ENCODE measurements at places on chromosomes 12 and 14.

- peak; percentile 76 for DNase-seq
Measured at GRCh38 chr14:23177181-23177580, 6.3 kb downstream of the SLC7A8 start.

GRCh38 chr12:77372494-77372893 is 307.1 kb upstream of the E2F7 start:
- no peak for DNase-seq

- DNase-seq: no peak
Measured at GRCh38 chr14:103713304-103714062, 1.8 kb downstream of the XRCC3 start.

GRCh38 chr14:89331398-89331797 is 85.6 kb downstream of the FOXN3 start:
- DNase-seq: peak; percentile 51

GRCh38 chr14:91352053-91352452 is 65.6 kb downstream of the CCDC88C start:
- no peak for DNase-seq

DNA sequence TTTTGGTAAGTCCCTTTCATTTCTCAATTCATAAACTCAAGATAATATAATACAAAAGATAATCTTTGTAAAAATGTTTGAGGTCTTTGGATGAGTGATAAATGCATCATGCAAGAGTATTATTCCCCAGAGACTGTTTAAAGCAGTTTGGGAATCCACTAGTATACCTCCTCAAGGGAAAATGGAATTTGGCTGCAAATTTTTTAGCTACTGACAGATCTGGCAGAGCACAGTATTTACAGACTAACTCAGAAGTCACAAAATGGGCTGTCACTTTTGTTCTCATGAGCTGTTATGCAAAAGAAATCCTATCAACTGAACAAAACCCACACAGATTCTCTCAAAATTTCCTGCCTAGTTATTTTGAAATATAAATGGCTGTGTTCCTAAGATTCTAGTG is 9.9 kb downstream of the SPIC start:
- no peak for DNase-seq

DNA sequence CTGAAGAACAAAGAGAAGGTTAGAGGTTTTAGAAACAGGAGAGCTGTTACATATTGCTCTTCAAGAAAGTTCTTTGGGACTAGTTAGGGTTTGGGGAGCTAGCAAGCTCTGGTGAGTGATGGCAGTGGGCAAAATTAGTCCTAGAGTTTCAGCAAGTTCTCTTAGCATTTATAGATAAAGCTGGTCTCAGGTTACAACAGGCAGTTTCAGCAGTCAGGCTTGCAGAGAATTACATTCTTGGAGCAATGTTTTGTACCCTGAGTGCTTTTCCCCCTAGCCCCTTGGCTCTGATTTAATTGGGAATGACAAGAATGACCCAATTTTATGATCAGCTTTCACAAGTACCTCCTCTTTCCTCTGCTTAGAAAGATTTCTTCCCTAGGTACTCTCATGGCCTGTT is 21.4 kb upstream of the EID3 start:
- no peak for DNase-seq

- DNase-seq: no peak
Measured at GRCh38 chr12:120041386-120042231, 52.6 kb downstream of the BICDL1 start.

DNA sequence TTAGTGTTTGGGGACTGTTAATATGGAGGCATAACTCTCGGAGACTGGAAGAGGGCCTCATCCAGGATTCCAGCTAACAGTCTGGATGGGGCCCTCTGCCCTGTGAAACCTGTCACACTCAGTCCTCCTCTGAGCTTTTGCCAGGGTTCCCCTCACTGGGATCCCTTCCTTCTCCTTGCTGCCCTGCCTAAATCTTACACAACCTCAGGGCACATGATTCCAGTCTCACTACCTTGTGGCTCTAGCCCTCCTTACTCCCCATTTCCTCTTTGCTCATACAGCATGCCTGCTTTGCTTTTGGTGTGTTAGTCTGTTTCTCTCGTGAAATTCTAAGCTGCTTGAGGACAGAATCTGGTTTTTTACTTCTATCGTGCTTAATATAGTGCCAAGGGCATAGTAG is 942 bp upstream of the GSG1 start:
- no peak for DNase-seq

GRCh38 chr12:67410246-67410645 is 141.1 kb downstream of the CAND1 start:
- no peak for DNase-seq

- no peak for DNase-seq
Measured at GRCh38 chr12:74719447-74719846, 181.8 kb downstream of the ATXN7L3B start.

GRCh38 chr14:70988452-70988851 is 81.2 kb downstream of the PCNX1 start:
- DNase-seq: no peak

- DNase-seq: no peak
Measured at GRCh38 chr14:80054020-80054419, 157.3 kb downstream of the DIO2 start.

DNA sequence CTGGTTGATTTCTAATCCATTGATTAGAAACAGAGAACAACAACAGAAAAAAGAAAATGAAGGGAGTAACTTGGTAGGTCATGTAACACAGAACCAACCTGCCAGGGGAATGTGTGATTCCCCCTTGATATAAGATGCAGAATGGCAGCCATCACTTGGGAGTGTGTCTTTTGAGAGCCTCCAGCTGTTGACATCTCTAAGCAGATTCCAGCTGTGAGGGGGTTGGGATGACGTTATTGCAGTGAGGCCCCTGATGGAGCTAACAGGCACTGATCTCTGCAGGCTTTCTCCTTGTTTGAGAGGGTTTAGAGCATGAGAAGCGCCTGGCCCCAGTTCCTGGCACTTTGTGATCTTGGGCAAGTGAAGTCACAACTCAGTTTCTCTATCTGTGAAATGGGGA is 124.9 kb downstream of the PELI2 start:
- DNase-seq: no peak

GRCh38 chr12:120432772-120433525 is 5.0 kb upstream of the COX6A1 start:
- DNase-seq: no peak

DNA sequence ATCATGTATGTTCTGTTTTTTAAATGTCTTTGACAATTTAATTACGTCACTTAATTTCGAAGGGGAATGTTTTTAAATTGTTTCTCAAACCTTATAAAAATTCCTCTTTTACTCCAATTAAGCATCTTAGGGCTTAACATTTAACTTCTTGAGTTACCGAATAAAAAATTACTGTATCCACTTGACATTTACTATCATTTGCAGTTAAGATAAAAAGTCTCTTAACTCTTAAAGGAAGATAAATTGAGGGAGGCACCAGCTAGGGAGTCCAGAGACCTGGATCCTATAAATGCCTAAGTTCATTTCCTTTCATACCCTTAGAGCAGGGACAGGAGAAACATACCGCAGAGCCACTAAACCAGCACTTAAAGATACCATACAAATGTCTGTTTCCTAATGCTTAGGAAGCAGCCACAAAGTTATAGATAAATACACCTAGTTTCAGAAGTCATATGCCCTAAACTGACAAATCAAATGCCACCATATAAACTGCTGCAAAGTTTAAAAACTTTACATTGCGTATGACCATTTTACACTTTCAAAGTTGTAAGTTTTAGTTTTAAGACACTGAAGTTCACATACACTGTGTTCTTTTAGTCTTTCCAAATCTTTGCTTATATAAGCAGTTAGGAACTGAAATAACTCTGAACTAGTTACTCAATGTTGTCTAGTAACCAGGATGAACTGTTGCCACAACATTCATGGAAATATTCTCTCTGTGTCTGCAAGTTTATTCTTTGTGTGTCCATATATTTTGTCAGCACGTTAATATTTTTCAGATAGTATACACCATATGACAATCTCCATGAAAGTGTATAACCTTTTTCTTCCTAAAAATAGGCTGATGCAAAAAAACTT is 71.2 kb downstream of the GALNT4 start:
- DNase-seq: no peak

GRCh38 chr14:92590941-92591340 is 77.4 kb downstream of the RIN3 start:
- DNase-seq: no peak

DNA sequence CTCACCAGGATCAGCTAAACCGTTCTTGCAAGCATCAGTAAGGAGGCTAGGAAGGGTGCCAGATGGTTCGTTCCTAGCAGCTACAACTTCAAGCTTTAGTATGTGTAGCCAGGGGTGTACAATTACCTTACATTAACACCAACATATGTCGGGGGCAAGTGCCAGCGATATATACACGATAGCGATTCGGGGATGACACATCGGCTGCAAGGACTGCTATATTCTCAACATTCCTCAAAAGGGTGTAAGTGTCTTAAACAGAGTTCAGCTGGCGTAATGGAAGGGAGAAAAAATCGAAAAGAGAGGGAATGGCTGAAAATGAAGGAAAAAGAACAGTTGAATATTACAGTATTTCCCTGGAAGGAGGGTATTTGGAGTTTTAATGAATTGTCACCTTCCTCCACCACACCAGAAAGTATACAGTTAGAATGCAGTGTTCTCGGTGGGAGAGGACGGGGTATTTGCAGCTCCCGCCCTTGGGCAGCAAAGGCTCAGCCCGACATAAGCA is 545 bp downstream of the LIMA1 start:
- DNase-seq: peak; percentile 45

GRCh38 chr14:100747021-100747586 is 20.4 kb downstream of the DLK1 start:
- no peak for DNase-seq

- DNase-seq: no peak
Measured at GRCh38 chr14:20428010-20428365, 8.0 kb downstream of the KLHL33 start.

GRCh38 chr12:77070382-77070781 is 5.0 kb upstream of the E2F7 start:
- DNase-seq: no peak

DNA sequence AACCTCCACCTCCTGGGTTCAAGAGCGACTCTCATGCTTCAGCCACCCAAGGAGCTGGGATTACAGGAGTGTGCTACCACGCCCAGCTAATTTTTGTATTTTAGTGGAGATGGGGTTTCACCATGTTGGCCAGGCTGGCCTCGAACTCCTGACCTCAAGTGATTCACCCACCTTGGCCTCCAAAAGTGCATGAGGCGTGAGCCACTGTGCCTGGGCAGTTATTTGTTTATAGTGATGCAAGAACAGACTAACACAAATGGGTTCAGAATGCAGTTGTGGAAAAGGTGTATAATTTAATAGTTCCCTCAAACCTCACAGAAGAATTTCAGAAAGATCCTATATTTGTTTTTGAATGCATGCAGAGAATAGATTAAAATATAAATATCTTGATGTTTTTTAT is 447.1 kb downstream of the ZFP36L1 start:
- no peak for DNase-seq
